CD4-positive, alpha-beta T cell treated with Interleukin-4 for 1 hour (primary cell): ENCODE measurements at places on chromosomes 6 and 20.

GRCh38 chr20:38190936-38191371, 25.9 kb upstream of the TGM2 start:
- DNase-seq = no peak

DNA sequence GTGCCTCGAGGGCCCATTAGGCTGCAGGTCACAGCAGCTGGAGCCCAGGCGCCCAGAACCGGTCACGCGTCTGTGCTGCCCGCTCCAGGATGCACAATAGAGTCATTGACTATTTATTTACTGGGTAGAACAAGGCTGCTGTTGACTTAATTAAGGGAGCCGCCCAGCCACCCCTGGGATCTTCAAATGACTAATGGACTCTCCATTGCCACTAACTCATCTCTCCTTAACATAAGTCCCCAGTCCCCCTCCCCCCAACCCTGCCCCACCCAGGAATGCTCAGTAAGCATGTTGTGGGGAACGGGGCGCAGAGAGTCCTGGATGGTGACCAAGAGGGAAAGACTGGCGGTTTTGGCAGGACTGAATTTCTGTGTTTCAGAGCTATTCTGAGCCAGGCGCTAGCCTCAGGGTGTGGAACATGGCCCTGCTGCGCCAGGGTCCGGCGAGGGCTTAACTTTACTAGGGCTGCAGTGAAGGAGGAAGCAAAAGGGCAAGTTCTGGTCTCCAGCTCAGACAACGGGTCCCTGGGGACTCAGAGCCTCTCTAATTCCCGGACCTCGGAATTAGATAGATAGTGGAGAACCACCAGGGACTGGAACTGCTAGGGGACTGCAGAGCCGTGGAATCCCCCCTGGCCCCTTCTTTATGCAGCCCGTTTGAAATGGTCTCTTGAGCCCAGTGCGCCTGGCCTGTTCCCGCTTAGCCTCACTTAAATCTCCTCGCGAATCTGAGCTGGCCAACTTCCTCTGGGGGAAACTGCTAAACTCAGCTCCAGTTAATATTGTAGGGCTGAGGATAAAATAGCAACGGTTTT, 1.5 kb upstream of the GRIK2 start:
- DNase-seq = no peak

DNA sequence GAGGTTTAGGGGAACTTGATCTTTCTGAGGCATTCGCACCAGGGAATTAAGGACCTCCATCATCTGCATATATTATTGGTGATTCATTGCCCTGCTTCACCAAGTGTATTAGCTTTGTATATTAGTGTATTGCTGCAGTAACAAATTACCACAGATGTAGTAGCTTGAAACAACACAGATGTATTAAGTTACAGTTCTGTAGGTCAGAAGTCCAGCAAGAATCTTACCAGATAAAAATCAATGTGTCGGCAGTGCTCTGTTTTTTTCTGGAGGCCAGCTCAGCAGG, 65.8 kb downstream of the HMGN3 start:
- DNase-seq = no peak

- DNase-seq = no peak
Observed at GRCh38 chr20:60206259-60206658, 248.0 kb downstream of the CDH26 start.

- no peak for DNase-seq
Observed at GRCh38 chr6:42251911-42252637, 34.4 kb upstream of the MRPS10 start.

DNA sequence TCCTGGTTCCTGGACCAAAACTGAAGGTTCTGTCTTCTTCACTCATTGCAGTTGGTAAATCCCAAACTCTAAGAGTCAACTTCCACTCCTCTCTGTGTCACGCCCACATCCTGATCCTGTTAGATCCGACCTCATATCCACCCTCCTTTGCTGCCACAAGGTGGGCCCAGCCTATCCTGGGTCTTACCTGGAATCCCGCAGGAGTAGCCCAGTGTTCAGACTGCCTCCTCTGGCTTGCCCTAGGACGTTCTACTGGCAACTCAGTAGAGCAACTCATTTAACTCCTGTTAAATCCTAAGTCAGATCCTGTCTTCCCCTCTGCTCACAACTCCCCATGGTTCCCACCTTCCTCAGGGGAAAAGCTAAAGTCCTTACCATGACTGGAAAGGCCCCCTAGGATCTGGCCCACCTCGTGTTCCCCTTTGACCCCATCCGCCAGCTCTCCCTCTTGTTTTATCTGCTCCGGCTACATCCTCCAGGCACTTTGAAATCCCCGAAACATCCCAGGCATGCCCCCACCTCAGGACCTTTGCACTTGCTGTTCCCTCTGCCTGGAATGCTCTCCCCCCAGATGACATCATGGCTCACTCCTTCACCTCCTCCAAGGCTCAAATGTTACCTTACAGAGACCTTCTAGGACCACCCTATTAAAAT, 43.9 kb downstream of the TFEB start:
- no peak for DNase-seq

DNA sequence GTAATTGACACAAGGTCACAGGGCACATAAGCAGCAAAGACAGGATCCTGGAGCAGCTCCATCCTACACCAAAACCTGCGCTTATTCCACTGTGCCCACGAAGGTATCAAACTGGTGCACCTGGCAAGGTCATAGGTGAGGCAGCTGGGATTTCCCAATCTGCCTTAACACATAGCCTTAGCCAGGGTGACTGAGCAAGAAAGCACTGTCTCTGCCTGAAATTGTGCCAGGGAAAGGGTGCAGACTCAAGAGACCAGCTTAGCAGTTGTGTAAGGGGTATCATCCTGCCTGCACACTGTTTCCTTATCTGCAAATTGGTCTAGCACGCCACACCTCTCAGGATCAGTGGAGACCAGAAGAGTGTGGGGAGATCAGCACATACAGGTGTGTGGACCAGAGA, 82.8 kb downstream of the MAFB start:
- no peak for DNase-seq

GRCh38 chr6:43355862-43356590, 13.4 kb downstream of the ZNF318 start:
- no peak for DNase-seq

GRCh38 chr6:92684386-92684785, 735.0 kb downstream of the EPHA7 start:
- no peak for DNase-seq

DNA sequence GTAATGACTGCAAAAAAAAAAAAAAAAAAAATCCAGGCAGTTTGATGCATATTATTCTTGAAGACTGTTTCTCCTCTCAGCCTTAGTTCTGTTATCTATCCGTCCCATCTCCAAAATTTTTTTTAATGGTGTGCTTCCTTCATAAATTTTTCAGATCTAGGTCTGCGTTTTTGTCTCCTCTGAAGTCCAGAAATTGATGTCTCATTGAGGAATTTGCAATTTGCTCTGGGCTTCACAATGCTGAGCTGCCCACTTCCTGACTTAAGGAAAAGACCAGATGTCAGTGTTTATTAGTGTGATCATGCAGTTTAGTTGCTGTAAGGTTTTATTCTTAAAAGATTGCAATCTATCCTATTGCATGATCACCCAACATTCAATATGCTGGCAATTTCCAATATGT, 297.6 kb downstream of the ZNF217 start:
- no peak for DNase-seq

DNA sequence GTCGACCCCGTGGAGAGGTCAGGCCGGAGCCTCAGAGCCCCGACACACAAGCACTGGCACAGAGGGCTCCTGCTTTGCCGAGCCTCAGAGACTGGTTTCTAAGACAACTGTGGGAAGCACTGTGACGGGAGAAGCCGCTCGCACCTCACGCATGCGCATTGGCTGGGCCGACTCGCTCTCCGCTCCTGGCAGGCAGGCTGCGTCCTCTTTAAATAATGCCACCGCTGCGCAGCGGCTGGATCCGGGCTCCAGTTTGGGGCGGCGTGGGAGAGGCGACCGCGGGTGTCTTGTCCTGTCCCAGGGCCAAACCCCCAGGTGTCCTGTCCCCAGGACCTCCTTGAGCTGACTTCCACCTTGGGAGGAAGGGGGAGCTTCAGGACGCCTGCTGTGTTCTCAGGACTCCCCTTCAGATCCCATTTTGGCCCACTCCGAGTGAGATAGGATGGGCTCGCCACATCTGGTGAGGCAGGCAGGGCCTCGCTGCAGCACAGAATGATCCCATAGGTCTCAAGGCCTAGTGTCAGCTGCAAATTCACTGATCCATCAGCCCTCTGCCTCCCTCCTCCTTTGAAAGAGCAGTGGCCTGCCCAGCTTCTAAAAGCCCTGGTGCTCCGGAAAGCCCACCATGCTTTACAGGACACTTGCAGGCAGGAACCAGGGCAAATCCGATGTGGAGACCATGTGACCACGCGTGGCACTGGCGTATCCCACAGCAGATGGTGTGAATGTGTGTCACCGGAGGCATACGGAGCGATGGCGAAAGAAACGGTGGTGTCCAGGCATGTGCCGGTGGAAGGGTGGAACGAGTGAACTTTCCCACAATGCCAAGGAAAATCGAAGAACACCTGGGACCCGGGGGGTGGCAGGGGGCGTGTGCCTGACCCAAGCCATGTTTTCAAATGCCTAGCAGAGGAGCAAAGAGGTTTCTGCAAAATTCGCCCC, 169.3 kb upstream of the ZNF337 start:
- peak; percentile 76 for DNase-seq

DNA sequence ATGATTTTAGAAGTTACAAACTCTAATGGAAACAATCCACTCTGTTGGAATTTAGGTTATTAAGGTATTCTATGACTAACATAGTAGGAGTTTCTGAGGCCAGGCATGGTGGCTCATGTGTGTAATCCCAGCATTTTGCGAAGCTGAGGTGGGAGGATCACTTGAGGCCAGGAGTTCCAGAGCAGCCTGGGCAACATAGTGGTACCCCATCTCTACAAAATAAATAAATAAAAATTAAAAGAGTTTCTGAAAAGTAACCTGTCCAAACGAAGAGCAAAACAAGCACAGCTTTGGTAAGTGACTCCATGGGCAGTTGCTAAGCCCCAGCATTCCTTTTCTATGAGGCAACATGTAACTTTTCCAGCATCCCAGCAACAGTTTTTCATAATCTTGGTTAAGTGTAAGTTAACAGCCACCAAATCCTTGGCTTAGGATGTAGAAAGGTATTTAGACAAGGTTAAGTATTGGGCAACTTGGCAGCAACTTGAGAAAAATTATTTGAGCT, 86.3 kb downstream of the SOX4 start:
- no peak for DNase-seq

- DNase-seq = no peak
Observed at GRCh38 chr20:46739431-46740213, 30.2 kb downstream of the SLC2A10 start.

- no peak for DNase-seq
Observed at GRCh38 chr6:34052918-34053608, 92.8 kb downstream of the GRM4 start.

DNA sequence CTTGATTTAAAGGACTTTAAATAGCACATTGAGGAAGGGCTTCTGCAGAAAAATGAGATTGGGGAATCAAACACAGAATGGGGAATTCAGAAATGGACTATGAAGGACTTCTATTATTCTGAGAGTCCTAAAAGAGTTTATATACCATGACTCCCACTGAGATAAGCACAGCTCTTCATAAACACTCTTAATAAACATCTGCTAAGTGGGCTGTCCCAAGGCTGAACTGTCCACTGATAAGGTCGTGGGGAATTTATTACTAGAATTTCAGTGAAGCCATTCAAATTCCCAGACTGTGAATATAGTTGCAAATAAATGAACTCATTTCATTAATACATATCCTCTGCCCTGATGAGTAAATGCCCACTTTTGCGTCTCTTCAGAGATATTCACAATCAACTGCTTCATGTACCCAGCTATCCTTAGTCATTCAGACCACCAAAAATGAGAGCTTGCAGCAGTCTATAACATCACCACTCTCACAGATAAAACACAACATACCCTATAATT, 468.2 kb upstream of the RUNX2 start:
- no peak for DNase-seq

DNA sequence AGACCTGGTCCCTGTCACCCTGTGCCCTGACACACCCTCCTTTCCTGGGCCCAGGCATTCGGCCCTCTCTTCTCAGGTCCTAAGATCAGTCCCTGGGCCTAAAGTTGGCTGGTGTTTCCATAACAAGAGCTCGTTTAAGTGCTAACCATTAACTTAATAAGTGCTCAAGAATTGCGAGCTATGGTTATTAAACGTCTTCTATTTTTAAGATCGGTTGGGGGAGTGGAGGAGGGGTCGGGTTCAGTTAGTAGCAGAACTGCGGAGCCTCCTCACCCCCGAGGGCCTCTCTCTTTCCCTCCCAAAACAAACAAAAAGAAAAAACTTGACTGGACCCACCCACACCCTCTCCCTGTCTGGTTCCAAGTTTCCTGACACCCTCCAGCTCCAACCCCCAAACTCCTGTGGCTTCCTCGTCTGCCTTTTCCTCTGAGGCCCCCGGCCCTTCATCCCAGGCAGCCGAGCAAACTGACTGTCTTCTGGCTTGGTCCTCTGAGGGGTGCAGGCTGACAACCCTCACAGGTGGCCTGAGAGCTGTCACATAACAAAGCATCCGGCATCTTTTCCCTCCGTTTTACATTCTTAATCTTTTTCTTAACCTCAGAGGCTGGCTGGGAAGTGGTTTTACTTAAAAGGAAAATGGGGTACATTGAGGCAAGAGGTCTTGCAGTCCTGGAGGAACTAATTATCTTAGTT, 2.0 kb downstream of the STK35 start:
- no peak for DNase-seq

- DNase-seq = no peak
Observed at GRCh38 chr6:158259136-158259535, 53.1 kb upstream of the TULP4 start.

DNA sequence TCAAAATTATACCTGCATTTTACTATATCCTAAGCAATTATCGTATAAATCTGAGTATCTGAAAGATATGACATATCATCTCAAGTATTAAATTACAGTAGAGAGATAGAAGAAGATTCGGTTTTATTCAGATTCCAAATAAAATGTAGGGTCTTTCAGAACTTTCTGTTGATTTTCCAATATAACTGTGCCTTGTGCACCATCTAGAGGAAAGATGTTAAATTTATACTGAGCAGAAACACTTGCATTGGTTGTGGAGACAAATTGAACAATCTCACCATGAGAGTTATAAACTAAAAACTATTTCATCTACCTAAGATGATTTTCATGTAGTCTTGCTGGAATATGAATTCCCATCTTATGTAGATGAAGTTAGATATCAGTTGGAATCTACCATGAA, 26.8 kb upstream of the HSF2 start:
- no peak for DNase-seq

DNA sequence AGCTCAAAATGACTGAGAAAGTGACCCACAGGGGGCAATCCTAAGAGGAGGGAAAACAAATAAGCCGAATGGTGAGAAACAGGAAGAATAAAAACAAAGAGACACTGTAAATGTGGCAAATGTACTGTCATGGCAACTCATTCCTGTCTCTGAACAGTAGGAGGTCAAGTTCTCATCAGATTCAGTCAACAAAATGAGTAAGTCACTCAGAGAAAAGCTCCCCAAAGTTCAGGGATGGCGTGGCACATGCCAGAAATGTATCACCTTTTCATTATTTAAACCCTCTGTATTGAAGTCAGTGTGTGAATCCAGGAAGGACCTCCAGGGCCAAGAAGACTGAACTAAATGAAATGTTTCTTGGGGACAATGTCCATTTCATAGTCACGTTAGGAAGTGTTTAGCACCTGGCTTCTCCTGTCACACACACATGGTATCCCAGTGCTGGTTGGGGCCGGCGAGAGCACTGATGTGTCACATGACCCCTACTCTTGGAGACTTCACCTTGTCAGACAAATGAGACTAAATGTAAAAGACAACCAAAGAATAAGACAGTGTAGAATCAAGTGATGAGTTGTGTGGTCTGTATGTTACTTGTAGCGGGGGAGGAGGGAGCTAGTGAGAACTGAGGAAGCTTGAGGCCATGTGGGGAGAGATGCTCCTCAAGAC, 20.7 kb downstream of the CNR1 start:
- DNase-seq = no peak
